Esophagus muscularis mucosa (tissue), 4 donors: ENCODE measurements at places on chromosomes 1 and 21.

DNA sequence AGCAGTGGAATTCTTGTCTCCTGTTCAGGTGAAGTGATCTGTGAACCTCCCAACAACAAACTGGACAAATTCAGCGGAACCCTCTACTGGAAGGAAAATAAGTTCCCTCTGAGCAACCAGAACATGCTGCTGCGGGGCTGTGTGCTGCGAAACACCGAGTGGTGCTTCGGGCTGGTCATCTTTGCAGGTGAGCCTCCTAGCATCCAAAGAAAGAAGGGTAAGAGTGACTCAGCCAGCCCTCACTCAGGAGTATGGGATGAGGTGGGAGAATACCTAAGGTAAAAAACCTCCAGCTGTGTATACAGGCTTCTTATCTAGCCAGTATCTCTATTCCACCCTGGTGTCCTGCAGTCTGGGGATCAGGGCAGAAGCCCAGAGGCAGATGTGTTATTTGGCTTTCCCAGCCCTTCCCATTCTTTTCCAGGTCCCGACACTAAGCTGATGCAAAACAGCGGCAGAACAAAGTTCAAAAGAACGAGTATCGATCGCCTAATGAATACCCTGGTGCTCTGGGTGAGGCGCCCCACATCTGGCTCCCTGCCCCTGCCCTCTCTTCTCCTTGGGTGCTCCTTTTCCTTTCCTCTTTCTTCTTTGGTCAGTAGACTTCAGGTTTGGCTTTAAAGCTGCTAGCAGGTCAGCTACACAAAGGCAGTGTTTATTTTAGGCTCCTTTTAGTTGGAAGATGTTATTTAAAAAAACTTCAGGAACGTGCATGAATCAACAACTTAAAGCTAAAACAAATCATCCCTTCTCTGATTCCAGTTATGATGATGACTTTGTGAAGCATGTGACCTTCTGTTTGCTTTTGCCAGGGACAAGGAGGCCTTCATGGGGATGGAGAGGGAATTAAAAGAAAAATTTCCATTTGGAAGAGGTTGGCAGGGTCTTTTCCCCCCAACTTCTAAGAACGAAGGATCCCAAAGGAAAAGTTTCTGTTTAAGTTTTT, 9.0 kb downstream of the ATP8B2 start:
- DNase-seq: no peak

- no peak for DNase-seq
These were observed 83.3 kb downstream of the CDC42BPA start for GRCh38 chr1:227234998-227235405.

- no peak for DNase-seq
These were observed 111.8 kb downstream of the POU2F1 start for GRCh38 chr1:167332503-167332902.

DNA sequence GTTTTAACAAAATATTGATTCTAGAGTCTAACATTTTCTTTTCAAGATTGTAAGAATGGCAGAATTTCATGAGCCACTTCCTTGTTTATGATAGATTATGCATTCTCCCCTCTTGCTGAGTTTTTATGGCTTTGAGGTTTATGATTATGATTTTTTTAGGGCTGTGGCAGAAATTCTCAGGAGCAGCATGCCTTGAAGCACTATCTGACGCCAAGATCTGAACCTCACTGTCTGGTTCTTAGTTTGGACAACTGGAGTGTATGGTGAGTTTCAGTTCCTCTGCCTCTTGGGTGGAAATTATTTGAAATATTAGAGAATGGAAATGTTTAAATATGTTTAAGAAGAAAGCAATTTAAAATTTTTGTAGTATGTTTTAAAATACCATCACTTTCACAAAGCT, 10.2 kb downstream of the USP16 start:
- DNase-seq: no peak

DNA sequence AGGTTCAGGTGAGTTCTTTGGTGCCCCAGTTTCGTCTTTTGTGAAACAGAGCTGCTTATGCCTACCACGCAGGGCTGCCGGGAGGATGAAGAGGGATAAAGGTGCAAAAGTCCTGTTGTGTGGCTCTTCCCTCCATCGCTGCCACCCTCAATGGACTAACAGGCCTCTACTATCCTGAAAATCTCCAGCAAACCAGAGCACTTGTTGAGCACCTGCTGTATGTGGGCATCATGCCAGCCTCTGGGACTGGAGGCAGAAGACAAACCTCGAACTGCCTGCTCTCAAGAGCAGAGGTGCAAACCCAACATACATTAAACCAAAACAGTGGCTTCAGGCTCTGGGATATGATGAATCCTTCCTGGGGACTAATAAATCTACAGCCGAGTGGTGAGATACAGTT, 174.1 kb downstream of the ACTL8 start:
- no peak for DNase-seq
